ENCODE measurements at places on chromosomes 2 and 18. TPM values are rescaled to one million over a fixed set of nuclear protein-coding genes. Genes with fewer than 3 reads are reported as not detected.

SNORC gene
- total RNA-seq = 0.95 TPM

SPEG gene
- total RNA-seq = 97.2 TPM

SLC30A3 gene
- total RNA-seq = 35.8 TPM

PCARE gene
- total RNA-seq = 1.3 TPM

HYCC2 gene
- total RNA-seq = 15.3 TPM

IMMT gene
- 251 TPM for total RNA-seq

PAIP2B gene
- total RNA-seq = 55.7 TPM

EPHA4 gene
- 19.8 TPM for total RNA-seq

TEX44 gene
- not detected for total RNA-seq

SP100 gene
- total RNA-seq = 59.5 TPM

TUBA3E gene
- total RNA-seq = 10.0 TPM

RAB27B gene
- total RNA-seq = 0.07 TPM

DAPL1 gene
- total RNA-seq = not detected

ACTG2 gene
- total RNA-seq = 0.52 TPM

ATP6V1B1 gene
- total RNA-seq = not detected

MGAT4A gene
- 18.2 TPM for total RNA-seq

DNA sequence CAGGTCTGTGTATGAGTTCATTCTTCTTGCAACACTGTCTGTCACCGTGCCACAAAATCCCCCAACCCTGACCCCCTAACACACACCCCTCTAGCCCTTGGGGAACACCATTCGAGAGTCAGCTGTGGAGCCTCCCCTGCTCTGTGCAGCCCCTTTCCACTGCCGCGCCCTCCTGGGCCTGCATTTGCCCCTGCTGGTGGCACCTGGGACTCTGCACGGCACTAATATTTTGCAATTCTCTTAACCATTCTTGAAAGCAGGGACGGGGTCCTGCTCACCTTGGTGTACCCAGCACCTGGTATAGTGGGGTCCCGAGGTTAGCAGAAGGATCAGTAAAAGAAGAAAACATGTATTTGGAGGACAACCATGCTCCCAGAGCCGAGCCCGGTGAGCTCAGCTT, 124.0 kb downstream of the HDAC4 start:
- no peak for DNase-seq

- no peak for DNase-seq
Measured at GRCh38 chr18:48565105-48565504, 26.3 kb downstream of the CTIF start.

- no peak for DNase-seq
Measured at GRCh38 chr2:36371928-36372391, 16.4 kb downstream of the CRIM1 start.

DNA sequence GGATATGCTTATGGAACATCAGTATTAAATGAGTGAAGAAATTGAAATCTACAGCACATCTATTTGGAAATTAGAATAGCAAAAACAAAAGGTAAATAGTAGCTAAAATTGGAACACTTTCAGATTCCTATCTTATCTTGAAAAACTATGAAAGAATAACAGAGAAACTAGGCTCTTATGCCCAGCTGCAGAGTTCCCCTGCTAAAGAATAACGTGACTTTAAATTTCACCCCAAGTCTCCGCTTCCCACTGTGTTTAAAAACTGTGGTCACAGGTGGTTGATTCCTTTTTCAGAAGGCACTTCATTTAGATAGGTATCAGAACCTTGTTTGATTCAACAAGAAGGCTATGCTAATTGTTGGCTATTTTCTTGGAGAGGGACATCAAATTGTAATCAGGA, 30.1 kb downstream of the ARHGAP28 start:
- DNase-seq = no peak

GRCh38 chr2:30193104-30193681, 38.1 kb upstream of the LBH start:
- DNase-seq = no peak

DNA sequence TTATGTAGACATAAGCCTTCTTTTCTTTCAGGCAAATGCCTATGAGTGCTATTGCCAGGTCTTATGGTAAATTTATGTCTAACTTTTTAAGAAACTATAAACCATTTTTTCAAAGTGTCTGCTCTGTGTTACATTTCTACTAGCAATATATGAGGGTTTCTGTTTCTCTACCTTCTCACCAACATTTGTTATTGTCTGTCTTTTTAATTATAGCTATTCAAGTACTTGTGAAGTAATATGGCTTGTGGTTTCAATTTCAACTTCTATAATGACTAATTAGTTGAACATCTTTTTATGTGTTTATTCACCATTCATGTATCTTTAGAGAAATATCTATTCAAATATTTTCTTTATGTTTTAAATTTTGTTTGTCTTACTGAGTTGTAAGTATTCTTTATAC, 213.1 kb upstream of the MC4R start:
- DNase-seq = no peak

- no peak for DNase-seq
Measured at GRCh38 chr2:229884775-229885699, 36.8 kb downstream of the TRIP12 start.

DNA sequence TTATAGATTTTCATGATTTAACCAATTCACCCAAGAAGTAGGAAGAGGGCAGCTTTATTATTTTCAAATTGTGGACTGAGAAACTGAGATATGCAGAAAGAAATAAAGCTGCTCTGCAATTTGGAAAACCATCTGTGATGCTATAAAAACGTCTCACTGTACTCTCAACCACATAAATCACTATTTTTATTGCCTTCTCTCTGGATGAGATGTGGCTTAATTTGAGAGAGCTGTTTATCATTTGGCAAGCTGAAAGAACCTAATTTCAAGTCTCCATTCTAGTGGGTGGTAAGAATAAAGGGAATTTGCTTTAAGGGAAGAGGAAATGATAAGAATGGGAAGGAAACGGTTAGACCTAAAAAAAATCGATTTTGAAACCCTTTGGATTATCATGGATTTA, 49.9 kb upstream of the CYP1B1 start:
- no peak for DNase-seq

- peak; percentile 19 for DNase-seq
Measured at GRCh38 chr2:227472265-227473121, 537 bp downstream of the AGFG1 start.

DNA sequence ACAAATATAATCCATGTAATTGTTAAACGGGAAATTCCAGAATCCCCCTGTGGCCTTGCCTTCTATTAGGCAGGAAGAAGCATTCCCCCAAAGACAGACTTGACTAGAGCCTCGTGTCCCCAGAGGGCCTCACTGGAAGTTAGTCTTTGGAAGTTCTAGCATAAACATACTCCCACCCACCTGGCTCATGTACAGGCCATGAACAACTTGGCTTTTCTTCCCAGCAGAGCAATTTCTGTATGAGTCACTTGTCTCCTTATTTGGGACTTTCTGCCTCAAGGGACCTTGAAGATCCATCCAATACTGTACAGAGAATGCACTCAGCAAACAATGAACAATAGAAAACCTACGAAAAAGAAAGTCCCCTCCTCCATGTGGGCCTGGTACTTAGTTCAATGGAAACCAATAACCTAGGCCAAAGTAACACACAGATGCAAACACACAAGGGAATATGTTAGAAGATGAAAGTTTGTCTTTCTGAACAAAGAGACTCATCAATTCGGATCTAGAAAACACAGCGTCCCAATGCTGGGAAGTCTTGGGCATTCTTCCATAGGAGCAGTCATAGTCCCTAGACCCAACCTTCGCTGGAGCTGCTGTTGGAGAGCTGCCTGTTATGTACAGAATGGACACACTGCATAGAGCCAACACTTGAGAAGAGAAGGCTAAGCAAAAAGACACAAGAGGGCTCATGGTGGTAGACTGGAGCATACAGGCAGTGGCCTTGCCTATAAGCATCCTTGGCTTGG, 303.5 kb downstream of the HRH4 start:
- DNase-seq = peak; percentile 12

GRCh38 chr2:129757915-129758783, 221.3 kb upstream of the RAB6C start:
- DNase-seq = no peak

GRCh38 chr2:29580223-29580622, 341.2 kb downstream of the ALK start:
- DNase-seq = no peak

- no peak for DNase-seq
Measured at GRCh38 chr2:223169830-223170605, 118.0 kb downstream of the KCNE4 start.

- DNase-seq = no peak
Measured at GRCh38 chr2:122139739-122140420, 384.4 kb downstream of the TSN start.

DNA sequence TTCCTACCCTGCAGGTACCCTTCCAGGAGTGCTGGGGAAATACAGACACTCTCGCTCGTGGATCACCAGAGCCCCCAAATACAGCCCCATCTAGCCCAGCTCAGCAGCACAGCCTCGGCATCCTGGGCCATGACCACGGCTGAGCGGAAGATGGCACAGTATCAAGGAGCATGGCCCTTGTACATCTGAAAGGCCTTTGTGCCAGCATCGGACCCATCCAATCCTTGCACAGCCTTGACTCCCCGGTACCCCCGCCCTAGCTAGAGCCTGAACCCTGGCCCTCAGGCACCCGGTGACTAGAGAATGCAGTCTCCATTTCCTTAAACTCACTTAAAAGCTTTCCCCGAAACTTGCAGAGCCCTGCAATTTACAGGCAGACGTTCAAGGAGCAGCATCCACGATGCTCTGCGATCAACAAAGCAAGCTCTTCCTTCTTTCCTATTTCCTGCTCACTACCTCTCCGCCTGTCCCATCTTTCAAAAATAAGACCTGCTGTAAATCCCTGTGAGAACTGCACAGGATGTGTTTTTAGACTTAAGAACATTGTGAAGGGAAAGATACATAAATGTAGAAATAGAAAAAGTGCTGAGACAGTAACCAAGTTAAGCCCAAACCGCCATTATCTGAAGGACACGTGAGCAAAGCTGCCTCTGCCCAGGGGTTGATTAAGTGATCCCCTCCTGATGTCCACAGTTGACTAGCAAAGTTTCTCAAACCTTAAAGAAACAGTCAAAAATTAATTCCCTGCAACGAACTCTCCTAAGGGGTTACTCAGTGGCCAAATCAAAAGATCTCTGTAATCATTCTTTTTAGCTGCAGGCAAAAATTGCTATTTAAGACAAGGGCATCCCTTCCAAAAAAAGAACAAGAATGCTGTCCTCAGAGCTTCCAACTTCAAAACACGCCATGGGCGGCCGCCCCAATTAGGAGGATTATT, 48.5 kb downstream of the ZNF516 start:
- DNase-seq = no peak

GRCh38 chr2:175207741-175208438, 26.4 kb upstream of the ATP5MC3 start:
- peak; percentile 57 for DNase-seq

- no peak for DNase-seq
Measured at GRCh38 chr2:218856167-218856895, 3.3 kb upstream of the WNT6 start.

Data from heart right ventricle (tissue), 16 donors.